ENCODE measurements at places on chromosomes 13 and 19. TPM values are rescaled to one million over a fixed set of nuclear protein-coding genes. Genes with fewer than 3 reads are reported as not detected.

DNA sequence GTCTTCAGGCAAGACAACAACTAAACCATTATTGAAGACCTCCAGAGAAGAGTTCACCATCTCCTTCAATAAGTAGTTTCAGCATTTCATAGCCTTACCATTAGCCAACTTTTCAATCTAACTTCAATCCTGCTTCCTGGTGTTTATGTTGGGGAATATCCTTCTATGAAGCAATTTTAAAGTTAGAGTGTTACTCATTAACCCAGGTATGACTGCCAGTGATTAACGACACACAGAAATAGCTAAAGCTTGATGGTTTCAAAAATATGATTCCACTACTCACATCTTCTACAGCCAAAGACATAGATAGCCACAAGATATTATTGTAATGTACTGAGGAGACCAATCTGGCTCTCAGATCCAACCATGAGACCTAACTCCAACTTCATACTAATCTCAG lies 403.2 kb downstream of the EFNB2 start:
- H3K27me3 ChIP-seq: no peaks in the 10 kb centered on the region
- H3K27ac ChIP-seq: no peak overlapping the region
- H3K4me1 ChIP-seq: no peaks in the 10 kb centered on the region
- no peak overlapping the region for H3K4me3 ChIP-seq

DNA sequence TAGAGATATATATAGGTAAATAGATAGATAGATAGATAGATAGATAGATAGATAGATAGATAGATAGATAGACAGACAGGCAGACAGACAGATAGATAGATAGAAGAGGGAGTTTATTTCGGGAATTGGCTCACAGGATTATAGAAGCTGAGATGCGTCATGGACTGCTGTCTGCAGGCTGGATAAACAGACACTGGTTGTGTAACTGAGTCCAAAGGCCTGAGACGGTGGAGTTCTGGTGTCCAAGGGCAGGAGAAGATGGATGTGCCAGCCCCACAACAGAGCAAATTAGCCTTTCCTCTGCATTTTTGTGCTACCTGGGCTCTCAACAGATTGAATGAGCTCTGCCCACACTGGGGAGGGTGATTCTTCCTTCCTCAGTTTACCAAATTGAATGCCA lies 2.7 kb downstream of the CYP4F3 start:
- DNase-seq: no peak
- H3K27ac ChIP-seq: no peak overlapping the region
- H3K4me3 ChIP-seq: no peak overlapping the region
- no peaks in the 10 kb centered on the region for H3K4me1 ChIP-seq
- H3K36me3 ChIP-seq: no peaks in the 10 kb centered on the region

DNA sequence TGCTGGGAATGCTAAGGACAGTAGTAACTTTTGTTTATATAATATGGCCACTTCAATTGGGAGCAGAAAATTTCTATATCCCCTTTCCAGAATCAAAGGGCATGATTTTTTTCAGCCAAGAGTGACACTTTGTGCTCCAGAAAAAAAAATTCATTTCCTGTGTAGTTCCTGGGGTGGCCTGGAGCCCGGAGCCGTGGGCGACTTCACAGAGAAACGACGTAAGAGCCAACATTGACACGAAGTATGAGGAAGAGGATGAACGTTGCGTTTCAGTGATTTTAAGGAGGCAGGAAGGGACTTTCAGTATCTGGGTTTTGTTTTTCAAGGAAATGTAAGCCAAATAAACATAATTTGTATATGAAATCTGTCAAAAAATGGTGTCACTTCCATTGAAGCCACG lies 187.6 kb downstream of the STK24 start:
- DNase-seq: no peak
- H3K4me3 ChIP-seq: no peak overlapping the region
- peaks cover 20% of the 10 kb centered on the region for H3K36me3 ChIP-seq
- no peaks in the 10 kb centered on the region for H3K27me3 ChIP-seq
- peak overlapping the region; percentile 60 for H3K27ac ChIP-seq
- peaks cover 27% of the 10 kb centered on the region for H3K4me1 ChIP-seq

DNA sequence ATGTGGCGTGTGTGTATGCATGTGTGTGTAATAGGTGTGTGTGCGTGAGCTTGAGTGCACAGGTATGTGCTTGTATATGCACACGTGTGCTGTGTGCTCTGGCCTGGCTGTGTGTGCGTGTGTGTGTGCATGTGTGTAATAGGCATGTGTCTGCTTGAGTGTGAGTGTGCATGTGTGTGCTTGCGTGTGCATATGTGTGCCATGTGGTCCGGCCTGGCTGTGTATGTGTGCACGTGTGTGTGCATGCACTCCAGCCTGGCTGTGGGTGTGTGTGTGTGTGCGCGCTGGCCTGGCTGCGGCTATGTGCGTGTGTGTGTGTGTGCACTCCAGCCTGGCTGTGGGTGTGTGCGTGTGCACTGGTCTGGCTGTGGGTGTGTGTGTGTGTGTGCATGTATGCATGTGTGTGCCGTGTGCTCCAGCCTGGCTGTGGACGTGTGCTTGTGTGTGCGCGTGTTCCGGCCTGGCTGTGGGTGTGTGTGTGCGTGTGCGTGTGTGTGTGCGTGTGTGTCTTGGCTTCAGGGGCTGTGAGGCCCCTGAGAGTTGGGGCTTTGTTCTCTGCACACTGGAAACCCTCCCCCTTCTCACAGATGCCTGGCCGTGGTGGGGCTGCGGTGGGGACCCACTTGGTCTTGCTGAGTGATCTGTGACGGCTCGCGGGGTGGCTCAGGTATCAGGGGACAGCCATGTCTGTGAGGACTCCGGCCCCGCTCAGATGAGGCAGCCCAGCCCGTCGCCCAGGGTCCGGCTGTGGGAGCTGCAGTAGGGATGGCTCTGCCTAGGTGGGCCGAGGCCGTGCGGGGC lies 8.2 kb downstream of the SPPL2B start:
- peaks cover 21% of the 10 kb centered on the region for H3K4me1 ChIP-seq
- no peak for DNase-seq
- no peak overlapping the region for H3K4me3 ChIP-seq
- no peaks in the 10 kb centered on the region for H3K27me3 ChIP-seq
- peaks cover 33% of the 10 kb centered on the region for H3K36me3 ChIP-seq
- no peak overlapping the region for H3K27ac ChIP-seq

GRCh38 chr13:109655206-109655600 lies 131.2 kb downstream of the IRS2 start:
- no peaks in the 10 kb centered on the region for H3K36me3 ChIP-seq
- peaks cover 44% of the 10 kb centered on the region for H3K27me3 ChIP-seq
- no peak for DNase-seq
- H3K4me1 ChIP-seq: peaks cover 31% of the 10 kb centered on the region
- H3K4me3 ChIP-seq: no peak overlapping the region

DNA sequence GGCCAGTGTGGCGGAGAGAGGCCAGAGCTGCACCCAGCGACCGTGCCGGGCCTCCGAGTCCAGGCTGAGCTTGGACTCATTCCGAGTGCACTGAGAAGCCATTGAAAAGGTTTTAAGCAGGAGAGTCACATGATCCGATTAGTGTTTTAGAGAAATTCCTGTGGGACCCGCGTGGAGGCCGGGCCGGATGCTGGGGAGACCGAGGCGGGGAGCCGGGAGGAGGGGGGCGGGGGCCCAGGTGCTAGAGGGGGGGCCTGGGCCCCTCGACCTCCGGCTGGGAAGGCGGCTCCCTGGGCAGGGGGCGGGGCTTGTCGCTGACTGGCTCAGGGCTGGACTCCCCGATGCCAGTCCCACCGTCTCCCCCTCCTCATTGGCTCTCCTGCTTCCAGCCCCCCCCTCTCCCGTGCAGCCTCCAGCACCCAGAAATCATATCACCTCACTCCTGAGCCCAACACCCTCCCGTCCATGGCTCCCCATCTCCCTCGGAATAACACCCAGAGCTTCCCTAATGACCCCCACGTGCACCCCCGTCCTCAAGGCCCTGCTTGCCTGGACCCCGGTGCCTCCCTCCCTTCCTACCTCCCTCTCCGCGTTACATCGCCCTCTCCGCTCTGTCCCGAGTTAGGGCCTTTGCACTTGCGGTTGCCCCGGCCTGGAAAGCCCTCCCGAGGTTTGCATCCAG lies 5.2 kb upstream of the ZNF579 start:
- peak overlapping the region; percentile 61 for H3K4me3 ChIP-seq
- peaks cover 45% of the 10 kb centered on the region for H3K4me1 ChIP-seq
- DNase-seq: peak; percentile 80
- H3K27me3 ChIP-seq: no peaks in the 10 kb centered on the region
- peak overlapping the region; percentile 83 for H3K27ac ChIP-seq

- H3K36me3 ChIP-seq: no peaks in the 10 kb centered on the region
- no peak overlapping the region for H3K27ac ChIP-seq
- peaks cover 44% of the 10 kb centered on the region for H3K27me3 ChIP-seq
- no peak overlapping the region for H3K4me3 ChIP-seq
- no peak for DNase-seq
- H3K4me1 ChIP-seq: peaks cover 34% of the 10 kb centered on the region
Observed at GRCh38 chr19:5825178-5825577, 14.3 kb downstream of the FUT6 start.

- DNase-seq: no peak
- H3K27ac ChIP-seq: no peak overlapping the region
- H3K4me1 ChIP-seq: peaks cover 72% of the 10 kb centered on the region
- H3K36me3 ChIP-seq: peaks cover 52% of the 10 kb centered on the region
- no peaks in the 10 kb centered on the region for H3K27me3 ChIP-seq
Observed at GRCh38 chr13:75825594-75825993, 189.5 kb downstream of the LMO7 start.

- no peaks in the 10 kb centered on the region for H3K27me3 ChIP-seq
- no peaks in the 10 kb centered on the region for H3K36me3 ChIP-seq
- no peaks in the 10 kb centered on the region for H3K4me1 ChIP-seq
- H3K27ac ChIP-seq: no peak overlapping the region
- no peak overlapping the region for H3K4me3 ChIP-seq
Observed at GRCh38 chr13:47816831-47817230, 184.2 kb downstream of the SUCLA2 start.

DNA sequence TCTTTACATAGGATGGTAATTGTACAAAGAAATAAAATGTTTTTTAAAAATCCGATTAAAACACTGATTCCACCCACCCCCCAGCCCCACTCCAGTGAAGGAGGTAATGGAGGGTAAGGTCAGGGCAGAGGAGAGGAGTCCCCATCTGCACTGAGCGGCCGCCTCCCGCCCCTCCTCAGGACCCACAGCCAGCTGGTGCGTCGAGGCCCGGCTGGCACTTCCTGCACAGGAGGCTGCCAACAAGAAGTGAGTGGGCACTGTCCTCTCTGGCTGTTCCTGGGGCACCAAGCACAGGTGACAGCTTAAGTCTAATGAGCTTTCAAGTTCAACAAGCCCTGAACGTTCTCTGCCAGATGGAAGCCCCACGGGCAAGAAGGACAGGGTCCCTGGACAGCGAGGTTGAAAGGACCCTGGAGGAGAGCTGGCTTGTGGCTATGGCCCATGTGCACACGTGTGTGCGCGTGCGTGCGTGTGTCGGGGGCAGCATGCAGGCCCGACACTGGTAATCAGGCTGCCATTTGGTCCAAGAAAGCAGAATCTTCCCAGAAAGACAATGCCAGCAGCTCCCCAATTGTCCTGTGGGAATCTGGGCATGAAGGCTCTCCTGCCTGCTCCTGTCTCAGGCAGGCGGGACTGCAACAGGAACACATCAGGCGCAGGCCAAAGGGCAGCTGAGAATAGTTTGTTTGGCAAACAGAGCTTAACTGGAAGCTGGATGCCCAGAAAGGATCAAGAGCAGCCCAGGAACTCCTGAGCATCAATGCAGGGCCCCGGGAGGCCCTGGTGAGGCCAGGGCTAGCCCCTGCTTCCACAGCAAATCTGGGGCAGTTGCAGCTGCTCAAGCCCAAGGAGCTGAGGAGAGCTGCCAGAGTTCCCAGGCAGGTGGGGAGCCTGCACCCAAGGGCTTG lies 15.1 kb upstream of the EPHX3 start:
- no peak for DNase-seq
- no peaks in the 10 kb centered on the region for H3K27me3 ChIP-seq
- H3K36me3 ChIP-seq: peaks cover 44% of the 10 kb centered on the region

DNA sequence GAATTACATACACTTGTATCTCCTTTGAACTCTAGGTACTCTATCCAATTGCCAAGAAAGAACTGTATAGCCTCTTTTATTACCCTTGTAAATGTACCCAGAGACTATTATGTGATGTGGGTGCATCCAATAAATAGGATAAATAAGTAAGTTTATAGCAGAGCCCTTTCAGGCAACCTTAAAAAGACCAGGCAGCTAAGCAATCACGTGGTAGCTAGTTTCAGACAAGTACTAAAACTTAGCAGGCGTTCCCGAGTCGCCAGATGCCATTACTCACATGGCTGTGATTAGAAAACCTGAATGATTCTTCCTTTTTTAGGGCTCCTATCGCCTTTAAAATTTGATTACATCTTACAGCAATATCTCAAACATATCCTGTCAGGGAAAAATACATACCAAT lies 1303.0 kb downstream of the EFNB2 start:
- no peaks in the 10 kb centered on the region for H3K4me1 ChIP-seq
- H3K4me3 ChIP-seq: no peak overlapping the region
- no peaks in the 10 kb centered on the region for H3K36me3 ChIP-seq
- DNase-seq: no peak
- no peak overlapping the region for H3K27ac ChIP-seq

DNA sequence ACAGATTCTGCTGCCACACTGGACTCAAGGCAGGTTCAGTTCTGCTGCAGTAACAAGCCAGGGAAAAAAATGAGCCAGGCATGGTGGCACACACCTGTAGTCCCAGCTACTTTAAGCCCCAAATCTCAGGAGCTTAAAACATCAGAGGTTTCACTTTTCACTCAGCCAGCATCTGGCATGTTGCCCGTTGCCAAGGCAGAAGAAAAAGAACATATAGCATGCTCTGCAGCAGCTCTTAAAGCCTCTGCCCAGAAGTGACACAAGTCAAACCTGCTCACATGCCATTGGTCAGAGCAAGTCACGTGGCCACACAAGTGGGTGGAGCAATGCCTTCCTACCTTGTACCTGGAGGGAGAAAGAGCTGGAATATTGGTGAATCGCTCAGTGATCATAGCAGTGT lies 14.7 kb upstream of the ADGRE5 start:
- no peaks in the 10 kb centered on the region for H3K36me3 ChIP-seq
- H3K4me3 ChIP-seq: no peak overlapping the region
- peaks cover 35% of the 10 kb centered on the region for H3K4me1 ChIP-seq

DNA sequence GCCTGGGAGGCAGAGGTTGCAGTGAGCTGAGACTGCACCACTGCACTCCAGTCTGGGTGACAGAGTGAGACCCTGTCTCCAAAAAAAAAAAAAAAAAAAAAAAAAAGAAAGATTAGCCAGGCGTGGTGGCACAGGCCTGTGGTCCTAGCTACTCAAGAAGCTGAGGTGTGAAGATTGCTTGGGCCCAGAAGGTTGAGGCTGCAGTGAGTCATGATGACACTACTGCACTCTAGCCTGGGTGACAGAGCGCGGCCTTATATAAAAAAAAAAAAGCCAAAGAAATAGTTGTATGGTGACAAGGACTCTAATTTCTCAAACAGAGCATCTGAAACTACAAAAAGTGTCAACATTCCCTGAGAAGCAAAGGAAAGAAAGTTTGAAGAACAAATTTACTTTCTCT lies 3.4 kb downstream of the PBX4 start:
- H3K27ac ChIP-seq: no peak overlapping the region
- H3K36me3 ChIP-seq: no peaks in the 10 kb centered on the region
- no peak for DNase-seq
- H3K4me1 ChIP-seq: peaks cover 8% of the 10 kb centered on the region

The POU2F2 gene
- total RNA-seq: 1.2 TPM

The SIGLECL1 gene
- total RNA-seq: not detected

The F2RL3 gene
- 1.1 TPM for total RNA-seq

The TNFAIP8L1 gene
- 4.2 TPM for total RNA-seq

The CPB2 gene
- total RNA-seq: not detected

Data from left ventricle myocardium inferior (tissue), 1 donor.